ENCODE measurements at places on chromosomes 12 and 14.
A peak's percentile ranks its signal among the peaks of the same experiment; 100 is the strongest.

DNA sequence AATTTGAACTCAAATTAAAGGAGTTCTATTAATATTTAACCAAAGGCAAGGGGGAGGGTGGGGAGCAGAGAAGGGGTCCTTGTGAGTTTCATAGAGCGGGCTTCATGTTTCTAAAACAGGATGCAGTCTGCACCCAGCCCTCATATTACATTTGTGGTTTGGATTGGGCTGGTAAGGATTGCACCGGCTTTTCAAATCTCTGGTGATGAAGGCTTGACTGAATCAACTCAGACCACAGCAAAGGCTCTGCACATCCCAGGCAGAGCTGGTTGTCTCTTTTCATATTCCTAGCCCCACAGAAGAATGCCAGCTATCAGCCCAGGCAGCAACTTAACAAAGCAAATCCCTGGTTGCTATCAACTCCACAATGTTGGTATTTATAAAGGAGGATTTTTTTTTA, 1221.4 kb downstream of the VRK1 start:
- peak; percentile 67 for DNase-seq

GRCh38 chr12:75390156-75390898, 562 bp upstream of the GLIPR1L2 start:
- no peak for DNase-seq

- no peak for DNase-seq
These were observed 34.9 kb downstream of the PPHLN1 start for GRCh38 chr12:42360747-42361403.

- peak; percentile 19 for DNase-seq
These were observed 25.2 kb downstream of the ARHGAP5 start for GRCh38 chr14:32102152-32102787.

- DNase-seq: no peak
These were observed 7.8 kb upstream of the NOVA1 start for GRCh38 chr14:26605602-26606001.

DNA sequence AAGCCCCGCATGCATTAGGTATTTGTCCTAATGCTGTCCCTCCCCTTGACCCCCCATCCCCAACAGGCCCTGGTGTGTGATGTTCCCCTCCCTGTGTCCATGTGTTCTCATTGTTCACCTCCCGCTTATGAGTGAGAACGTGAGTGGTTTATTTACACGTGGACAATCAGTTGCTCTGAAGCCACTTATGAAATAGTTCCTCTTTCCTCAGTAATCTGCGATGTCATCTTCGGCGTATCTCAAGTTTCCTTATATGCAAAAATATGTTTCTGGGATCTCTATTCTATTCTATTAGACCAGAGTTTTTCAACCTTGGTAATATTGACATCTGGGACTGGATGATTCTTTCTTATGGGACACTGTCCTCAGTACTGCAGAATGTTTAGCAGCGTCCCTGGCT, 56.0 kb upstream of the DCD start:
- no peak for DNase-seq

DNA sequence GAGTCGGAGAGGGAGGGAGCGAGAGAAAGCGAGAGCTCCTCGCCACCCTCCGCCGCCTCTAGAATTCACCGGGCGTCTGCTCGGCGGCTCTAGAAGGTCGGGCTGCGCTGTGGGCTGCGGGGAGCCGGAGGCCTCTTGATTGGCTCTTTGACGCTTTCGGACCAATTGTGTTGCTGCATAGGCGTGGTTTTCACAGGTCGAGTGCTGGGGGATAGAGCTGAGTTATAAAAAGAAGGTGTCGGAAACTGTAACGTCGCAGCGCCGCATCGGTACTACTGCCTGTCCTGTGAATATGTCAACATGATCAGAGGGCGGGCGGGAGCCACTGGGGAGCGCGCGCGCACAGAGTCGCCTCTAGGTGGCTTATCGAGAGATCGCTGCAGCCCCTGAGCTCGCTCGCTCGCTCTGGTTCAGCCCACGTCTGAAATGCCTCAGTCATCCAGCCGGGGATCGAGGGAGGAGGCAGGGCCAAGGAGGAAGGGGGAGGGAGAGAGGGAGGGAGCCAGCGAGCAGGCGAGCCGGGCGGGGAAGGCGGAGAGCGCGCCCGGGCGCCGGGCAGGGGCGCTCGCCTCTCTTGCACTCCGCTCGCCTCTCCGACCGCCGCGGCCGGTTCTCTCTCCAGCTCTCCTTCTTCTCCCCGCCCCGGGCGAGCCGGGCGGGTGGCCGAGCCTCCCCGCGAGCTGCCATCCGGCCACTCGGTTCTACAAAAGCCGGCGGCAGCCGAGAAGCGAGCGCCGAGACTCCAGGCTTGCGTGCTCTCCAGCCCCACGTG, at the start of gene TBX3:
TSS of gene TBX3 (minus strand) at position 78 of the 772 bp plus-strand sequence. CDS start 975 bp downstream, outside the sequence.
- DNase-seq: peak; percentile 2

DNA sequence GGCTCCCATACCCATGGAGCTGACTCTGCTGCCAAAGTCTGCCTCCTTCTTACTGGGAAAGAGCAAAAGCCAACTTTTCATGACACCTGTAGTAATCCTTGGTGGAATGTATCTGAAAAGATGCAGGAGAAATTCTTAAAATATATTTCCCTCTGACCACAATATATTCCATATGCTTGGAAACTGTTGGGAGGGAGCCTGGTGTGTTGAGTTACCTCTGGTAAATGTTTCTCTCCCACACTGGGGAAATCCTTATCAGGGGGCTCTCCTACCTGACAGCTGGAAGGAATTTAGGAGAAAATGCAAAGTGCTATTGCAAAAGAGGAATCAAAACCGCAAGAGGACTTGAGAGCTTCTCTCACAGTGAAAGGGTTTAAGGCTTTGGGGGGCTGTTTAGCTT, 139.4 kb downstream of the TBX5 start:
- DNase-seq: no peak

DNA sequence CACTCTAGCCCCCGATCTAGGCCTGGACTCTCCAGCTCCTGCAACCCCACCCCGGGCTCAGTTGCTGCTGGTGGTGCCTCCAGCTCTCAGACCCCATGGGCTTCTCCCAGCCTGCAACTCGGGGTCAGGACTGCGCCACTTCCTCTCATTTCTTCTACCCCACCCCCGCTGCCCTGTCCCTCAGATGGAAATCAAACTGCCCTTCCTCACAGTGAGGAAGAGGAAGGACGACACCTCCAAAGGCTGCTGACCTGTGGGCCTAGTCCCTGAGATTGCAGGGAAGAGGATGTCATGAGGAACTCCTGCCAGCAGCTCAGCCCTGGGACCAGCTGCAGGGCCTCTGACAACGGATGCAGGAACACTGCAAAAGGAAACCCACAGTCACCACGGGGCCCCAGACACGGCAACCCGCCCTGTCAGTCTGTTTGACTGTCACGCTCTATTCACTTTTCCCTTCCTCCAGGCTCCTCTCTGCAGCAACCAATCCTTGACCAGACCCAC, 29.3 kb upstream of the PNMA1 start:
- peak; percentile 70 for DNase-seq

GRCh38 chr12:96046543-96047228, 11.3 kb upstream of the LTA4H start:
- no peak for DNase-seq

DNA sequence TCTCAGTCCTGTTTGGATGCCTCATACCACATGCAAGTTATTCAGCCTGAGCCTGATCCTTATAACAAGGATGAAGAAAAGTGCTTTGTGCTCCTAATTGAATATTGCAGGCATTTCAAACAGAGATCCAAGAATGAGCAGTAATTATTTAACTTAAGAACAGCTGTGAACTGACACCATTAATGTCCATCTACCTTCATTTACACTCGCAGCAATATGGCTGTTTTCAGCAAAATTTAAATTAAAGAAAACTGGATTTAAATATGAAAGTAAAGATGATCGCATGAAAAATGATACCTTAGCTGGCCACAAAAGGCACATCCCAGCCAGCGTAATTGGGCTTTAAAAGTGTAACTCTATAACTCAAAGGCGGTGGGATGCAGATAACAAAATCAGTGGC, 466.3 kb downstream of the GALC start:
- no peak for DNase-seq

GRCh38 chr14:75646762-75647161, 13.9 kb downstream of the ERG28 start:
- no peak for DNase-seq

- no peak for DNase-seq
These were observed 353.0 kb upstream of the TMTC1 start for GRCh38 chr12:30136696-30137095.

DNA sequence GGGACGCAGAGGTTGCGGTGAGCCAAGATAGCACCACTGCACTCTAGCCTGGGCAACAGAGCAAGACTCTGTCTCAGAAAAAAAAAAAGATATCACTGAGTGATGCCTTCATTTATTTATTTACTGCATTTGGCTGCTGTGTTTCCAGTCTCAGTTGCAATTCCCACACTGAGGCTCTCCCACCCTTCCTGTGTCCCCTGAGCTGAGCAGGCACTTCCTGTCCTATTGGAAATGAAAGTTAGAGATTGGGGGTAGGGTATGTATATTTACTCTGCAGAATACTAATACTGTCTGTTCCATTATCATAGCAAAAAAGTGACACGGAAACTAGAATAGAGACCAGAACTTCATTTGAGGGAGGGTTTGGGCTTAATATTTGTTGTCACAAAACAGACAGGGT, 1.6 kb upstream of the RBMS2 start:
- no peak for DNase-seq

DNA sequence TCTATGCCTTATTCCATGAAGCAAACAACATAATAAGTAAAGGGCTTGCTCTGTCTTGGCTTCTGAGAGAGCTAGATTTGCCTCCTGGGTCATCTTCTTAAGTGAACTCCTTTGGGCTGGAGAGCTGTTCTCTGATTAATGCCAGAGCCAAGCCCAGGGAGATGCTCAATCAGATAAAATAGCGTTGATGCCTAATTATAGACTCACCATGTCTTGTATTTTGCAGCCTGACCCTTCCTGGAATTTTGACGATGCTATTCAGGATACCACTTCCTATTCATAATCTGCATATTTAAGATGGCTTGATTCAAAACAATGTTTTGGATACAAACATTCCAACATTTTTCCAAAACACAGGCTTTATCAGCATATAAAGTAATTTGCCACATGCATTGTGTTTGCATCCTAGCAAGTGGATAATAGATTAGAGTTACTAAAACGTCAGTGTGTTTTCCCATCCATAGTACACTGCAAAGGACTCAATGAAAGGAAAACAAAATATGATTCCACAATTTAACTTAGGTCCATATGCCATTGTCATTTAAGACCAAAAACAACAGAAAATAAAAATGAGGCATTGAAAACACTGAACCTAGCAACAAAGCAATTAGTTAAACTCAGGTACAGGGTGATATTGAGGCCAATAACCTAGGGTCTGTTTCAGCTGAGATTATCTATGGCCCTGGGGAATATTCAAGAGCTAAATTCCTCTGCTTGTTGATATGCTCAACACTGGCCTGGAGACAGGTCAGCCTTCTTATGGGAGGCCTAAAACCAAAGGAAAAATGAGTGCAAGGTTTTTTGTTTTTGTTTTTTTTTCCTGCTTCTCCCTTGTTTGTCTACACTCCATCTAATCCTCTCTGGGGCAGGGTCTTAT, 184.2 kb upstream of the FOXN3 start:
- DNase-seq: no peak

DNA sequence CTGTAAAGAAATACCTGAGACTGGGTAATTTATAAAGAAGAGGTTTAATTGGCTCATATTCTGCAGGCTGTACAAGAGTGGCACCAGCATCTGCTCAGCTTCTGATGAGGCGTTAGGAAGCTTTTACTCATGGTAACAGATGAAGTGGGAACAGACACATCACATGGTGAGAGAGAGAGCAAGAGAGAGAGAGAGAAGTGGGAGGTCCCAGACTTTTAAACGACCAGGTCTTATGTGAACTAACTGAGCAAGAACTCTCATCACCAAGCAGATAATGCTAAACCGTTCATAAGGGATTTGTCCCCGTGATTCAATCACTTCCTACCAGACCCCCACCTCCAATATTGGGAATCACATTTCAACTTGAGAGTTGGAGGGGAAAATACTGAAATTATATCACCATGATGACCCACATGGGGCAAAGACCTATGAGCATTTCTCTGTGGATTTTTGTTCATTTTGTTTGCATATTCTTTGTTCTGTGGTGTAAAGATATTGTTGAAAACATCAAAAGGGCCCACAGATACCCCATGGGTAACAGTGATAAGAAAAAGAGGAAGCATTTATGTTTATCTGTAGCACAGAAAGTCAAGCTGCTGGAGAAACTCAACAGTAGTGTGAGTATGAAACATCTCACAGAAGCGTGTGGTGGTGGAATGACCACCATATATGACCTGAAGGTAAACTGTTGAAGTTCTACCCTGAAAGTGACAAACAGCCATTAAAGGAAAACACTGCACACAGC, 135.2 kb upstream of the PDE3A start:
- no peak for DNase-seq

GRCh38 chr12:64054079-64054520, 168.0 kb downstream of the KICS2 start:
- DNase-seq: no peak

DNA sequence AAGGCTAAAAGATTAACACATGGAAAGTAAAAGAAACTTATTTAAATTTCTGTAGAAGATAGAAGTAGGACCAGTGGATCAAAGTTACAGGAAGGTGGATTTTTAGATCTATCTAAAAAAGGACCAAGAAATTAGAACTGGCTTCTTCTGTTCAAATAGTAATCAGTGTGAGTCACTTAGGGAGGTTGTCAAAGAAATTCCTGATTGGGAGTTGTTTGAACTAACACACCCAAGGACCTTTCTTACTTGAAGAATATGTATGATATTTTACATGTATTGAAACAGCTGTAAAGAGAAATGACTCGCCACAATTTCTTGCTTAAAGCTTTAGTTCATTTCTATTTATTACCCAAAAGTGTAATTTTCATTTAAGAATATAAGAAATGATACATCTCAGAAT, 256.9 kb downstream of the RAD51B start:
- no peak for DNase-seq

DNA sequence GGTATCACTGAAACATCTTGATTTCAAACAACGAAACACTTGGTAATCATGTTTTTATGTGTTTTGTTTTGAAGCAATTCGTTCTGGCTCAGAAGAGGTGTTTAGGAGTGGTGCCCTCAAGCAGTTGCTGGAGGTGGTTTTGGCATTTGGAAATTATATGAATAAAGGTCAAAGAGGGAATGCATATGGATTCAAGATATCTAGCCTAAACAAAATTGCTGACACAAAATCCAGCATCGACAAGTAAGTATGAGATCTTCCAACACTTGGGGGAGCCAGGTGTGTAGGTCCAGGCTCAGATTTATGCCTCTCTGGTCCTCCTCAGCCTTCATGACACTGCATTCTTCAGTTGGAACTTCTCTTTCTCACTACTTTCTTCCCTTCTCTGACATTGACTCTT, 110.1 kb downstream of the GPR135 start:
- DNase-seq: no peak

- no peak for DNase-seq
These were observed 30.6 kb upstream of the MSI1 start for GRCh38 chr12:120399531-120399930.

DNA sequence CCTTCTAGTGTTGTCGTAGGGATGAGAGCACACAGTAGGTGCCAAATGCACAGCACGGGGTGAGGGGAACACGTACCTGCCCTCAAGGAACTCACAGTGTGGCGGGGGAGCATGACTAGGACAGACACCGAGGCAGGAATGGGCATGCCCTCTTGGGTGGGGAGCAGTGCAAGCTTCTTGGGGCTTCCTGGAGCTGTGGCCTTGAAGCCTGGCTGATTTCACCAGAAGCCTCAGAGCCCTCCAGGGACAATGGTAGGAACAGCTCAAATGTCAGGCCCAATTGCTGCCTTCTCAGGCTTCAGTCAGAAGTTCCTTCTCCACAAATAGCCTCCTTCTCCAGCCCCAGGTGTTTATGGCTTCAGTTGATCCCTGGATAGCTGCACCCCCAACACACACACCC, 43.4 kb downstream of the TEAD4 start:
- no peak for DNase-seq

GRCh38 chr12:109736552-109737108, 23.0 kb downstream of the FAM222A start:
- no peak for DNase-seq

All from CD4-positive, alpha-beta T cell treated with Interleukin-6 at 100 ng/mL for 8 hours (primary cell).